ENCODE measurements at places on chromosomes 11 and 22.
A peak's percentile ranks its signal among the peaks of the same experiment; 100 is the strongest.

DNA sequence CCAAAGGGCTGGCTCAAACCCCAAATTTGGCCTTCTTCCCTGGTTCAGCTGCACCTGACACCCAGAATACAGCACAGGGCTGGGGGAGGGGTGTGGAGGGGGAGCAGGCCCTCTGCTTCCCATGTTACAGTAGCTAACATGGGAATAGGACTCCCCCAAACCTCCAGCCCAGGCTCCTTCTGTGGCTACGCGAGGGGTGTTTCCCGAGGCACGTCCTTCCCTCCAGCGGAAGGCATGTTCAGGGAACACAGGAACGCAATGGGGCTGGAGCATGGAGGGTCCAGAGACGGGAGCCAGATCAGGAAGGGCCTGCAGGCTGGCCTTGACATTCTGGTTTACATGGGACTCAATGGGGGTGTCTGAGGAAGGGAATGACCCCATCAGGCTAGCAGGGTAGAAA lies 11.8 kb upstream of the IGLL1 start:
- no peak for DNase-seq

DNA sequence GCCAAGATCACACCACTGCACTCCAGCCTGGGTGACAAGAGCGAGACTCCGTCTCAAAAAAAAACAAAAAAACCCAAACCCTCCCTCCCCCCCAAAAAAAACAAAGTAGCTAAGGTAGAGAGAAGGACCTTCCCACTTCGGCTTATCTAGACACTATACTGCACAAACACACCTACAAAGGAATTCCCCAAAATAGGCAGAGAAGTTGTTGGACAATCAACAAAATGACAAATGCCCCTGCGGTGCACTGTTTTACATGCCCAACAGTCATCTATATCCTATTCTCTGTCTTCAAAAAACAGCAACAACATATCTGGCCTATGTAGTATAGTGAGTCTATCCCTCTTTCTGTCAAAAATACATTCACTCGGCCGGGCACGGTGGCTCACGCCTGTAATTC lies 6.6 kb upstream of the DPF2 start:
- no peak for DNase-seq

- no peak for DNase-seq
These were observed 13.0 kb downstream of the MS4A3 start for GRCh38 chr11:60069450-60069849.

DNA sequence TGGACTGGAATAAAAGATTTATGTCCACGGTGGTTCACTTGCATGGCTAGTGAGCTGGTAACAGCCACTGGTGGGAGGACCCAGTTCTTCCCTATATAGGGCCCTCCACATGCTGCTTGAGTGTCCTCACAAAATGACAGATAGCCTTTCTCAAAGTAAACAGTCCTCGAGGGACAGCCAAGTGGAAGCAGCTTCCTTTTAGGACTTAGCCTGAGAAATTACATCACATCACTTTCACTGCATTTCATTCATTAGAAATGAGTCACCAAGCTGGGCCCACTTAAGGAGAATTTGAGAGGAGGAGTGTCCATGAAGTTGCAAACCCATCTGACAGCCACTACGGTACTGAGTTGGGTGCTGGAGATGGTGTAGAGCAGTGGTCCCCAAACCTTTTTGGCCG lies 7.0 kb downstream of the ISX start:
- no peak for DNase-seq

- DNase-seq: no peak
These were observed 825 bp downstream of the PTPMT1 start for GRCh38 chr11:47566149-47566698.

- DNase-seq: no peak
These were observed 736.0 kb upstream of the CCDC90B start for GRCh38 chr11:84022201-84022600.

DNA sequence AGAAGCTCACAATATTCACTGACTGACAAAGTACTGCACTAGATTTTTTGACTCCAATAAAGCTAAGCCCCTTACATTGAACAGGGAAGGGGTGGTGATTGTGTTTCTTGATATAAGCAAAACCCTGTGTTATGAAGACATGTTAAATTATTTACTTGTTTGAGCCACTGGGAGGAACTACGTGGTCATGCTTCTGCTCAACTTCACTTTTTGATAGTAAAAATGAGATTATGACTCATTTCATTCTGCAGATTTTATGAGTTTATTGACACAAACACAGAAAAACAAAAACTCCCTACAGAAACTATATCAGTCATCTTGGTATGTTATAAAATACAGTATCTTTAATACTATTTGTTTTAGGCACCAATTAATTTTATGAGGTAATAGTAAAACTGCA lies 124.7 kb downstream of the CADM1 start:
- no peak for DNase-seq

GRCh38 chr22:24592851-24593558 lies at the start of gene LRRC75B:
Gene LRRC75B (minus strand): TSS chr22:24593073. CDS start chr22:24593039, 34 bp downstream.
- no peak for DNase-seq

GRCh38 chr11:119744577-119744976 lies 15.6 kb upstream of the NECTIN1 start:
- no peak for DNase-seq

GRCh38 chr11:73243093-73243485 lies 25.0 kb downstream of the P2RY2 start:
- DNase-seq: no peak

DNA sequence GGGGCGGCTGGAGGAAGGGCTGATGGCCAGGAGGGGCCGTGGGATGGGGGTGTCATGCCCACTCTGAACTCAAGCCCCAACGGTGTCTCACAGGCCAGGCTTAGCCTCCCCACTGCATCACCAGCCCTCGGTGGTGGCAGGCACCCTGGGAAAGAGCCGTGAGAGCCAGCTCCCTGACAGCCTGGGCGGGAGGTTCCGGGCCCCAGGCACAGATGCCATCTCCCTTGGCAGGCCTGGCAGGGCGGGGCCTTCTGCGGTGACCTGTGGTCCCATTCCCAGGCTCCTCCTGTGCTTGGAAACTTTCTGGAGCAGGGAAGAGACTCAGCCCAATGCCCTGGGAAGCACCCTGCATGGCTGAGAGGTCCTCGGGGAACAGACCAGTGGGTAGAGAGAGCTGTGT lies 4.8 kb downstream of the PHLDA2 start:
- no peak for DNase-seq

GRCh38 chr11:123286761-123287160 lies 91.7 kb upstream of the CLMP start:
- DNase-seq: no peak

- DNase-seq: no peak
These were observed 43.4 kb downstream of the CCDC81 start for GRCh38 chr11:86418106-86418505.

- DNase-seq: no peak
These were observed 20.3 kb upstream of the ME3 start for GRCh38 chr11:86692746-86693145.

DNA sequence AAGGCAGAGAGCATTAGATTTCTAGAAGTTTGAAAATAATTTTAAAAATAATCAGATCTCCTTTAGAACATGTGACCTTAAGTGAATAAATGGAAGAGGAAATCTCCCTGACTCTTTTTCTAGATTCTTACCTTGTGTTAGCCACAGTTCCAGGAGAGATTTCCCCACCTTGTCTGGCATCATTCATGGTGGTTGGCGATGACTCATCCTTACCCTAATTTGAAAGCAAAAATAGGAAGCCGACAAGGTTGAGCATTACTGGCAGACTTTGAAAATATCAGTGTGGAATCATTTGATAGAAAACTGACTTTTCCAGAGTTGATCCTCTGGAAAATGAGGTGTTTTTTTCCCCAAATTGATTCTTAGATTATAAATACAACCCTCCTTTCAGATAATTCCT lies 48.1 kb downstream of the CNTN5 start:
- no peak for DNase-seq

- no peak for DNase-seq
These were observed 69.5 kb downstream of the ADM start for GRCh38 chr11:10374386-10374785.

DNA sequence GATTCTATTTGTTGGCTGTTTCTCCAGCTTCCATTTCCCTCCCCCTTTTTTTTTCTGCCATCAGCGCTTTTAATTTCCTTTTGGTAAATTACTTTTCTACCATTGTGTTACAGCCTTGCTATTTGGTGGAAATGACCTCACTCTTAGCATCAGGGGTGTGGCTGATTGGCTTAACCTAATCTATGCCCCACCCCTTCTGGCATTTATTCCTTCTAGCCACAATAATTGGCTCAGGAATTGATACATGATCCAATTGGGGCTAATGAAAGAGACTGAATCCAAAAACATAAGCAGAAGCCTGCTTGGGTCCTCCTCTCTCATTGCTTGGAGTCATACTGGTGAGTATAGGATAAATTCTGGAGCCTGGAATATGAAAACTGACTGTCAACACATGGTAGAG lies 402.4 kb upstream of the LRRC4C start:
- DNase-seq: no peak

DNA sequence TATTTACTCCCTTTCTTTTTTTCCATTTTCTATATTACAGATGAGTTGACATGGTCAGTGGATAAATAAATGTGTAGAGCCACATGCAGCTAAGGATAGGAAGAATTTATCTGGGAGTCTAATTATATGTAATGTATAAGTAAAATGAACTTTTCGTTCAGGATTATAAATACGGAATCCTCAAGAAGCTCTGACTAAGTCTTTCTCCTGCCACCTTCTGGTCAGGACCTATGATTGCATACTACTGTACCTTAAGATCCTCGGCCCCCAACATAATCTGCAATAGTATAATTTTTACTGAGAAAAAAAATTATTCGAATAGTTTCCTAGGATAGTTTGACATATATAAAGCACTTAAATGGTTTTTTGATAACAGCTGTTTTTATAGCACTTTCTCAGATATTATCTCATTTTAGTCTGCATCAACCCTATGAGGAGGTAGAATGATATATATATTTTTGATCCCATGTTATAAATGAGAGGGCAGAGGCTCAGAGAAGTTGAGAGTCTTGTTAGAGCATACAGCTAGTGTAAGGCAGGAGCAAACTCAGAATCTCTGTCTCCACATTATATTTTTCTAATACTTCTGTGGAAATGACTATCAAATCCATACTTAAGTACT lies 36.1 kb downstream of the CCDC90B start:
- DNase-seq: no peak

DNA sequence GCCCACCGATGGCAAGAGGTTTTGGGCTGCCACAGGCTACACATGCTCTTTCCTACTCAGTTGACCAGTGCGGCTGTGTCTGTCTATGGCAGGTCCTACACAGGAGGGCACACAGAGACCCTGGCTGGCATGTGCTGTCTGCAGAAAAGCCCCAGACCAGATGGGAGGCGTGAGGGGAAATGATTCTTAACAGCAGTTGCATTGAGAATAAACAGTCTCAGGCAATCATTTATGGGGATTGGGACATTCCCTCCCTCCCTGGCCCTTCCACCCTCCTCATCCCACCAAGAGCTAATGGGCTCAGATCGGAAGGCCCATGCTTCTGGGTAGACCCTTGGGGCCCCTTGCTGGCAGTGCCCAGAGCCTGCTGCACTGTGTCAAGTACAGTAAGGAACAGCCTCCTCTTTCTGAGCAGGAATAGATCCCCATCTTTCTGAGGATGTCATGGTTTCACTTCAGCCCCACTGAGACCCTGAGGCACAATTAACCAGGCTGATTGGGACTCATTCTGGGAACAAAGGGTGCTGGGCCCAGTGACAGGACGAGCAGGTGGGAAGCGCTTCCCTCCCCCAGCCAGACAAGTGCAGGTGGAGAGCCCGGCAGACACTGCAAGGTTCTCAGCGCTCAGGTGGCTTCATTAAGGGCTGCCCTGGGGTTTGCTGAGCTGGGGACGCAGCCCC lies 28.3 kb downstream of the TSPAN18 start:
- no peak for DNase-seq

- no peak for DNase-seq
These were observed 95.6 kb downstream of the YAP1 start for GRCh38 chr11:102205805-102206204.

GRCh38 chr11:122743949-122744348 lies 88.4 kb downstream of the UBASH3B start:
- peak; percentile 67 for DNase-seq

- DNase-seq: no peak
These were observed 15.3 kb upstream of the ZBTB16 start for GRCh38 chr11:114044042-114044871.

GRCh38 chr11:68041617-68042218 lies 2.9 kb downstream of the TCIRG1 start:
- DNase-seq: no peak

- no peak for DNase-seq
These were observed 54.6 kb upstream of the TREH start for GRCh38 chr11:118734031-118734430.

DNA sequence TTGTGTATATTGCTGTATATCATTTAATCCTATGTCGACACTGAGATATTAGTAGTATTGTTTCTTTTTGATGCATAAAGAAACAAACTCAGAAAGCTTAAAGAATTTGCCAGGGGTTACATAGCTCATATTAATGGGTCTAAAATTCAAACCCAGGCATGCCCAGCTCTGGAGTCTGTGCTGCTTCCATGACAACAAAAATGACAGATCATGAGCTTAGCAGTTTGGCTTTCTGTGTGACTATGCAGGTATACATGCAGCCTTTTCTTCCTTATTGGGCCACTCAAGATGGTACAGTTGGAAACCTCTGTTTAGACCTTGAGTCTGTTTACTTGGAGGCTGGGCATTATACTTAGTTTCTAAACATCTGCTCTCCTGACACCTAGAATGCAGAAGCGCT lies 220.5 kb upstream of the TENM4 start:
- no peak for DNase-seq

DNA sequence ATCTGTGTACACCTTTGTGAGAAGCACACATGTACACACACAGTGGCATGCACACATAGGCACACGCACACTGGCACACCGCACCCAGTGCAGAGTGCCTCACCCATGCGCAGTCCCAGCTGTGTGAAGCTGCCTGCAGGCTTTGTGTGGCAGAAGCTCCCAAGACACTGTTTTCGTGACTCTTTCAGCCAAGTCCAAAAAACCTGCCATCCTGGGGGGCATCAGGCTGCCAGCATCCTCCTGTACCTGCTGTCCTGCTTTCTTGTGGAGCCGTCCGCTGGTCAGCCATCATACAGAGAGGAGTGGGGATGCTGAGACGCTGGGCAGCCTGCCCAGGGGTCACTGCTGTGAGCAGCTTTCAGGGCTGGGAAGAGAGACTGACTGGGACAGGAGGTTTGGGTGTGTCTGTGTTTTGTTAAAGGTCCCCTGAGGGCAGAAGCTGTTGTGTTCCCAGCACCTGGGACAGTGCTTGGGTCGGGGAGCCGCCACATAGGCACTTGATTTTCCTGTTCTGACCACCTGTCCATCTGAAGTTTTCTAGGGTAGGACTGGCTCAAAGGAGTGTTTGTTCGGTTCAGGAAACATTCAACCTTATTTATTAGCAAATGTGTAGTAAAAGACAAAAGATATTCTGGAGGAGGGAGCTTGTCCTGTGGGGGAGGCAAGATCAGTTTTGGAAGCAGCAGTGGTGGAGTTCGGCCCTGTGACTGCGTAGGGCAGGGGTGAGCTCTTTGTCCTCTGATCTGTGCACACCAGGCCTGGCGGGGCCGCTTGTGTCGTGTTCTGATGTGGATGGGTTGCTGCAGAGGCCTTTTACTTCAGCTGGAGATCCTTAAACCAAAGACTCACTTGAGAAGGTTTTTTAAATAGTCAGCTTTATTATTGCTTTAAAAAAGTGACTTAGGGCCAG lies 29.7 kb downstream of the AP2A2 start:
- DNase-seq: no peak

GRCh38 chr22:44289414-44290171 lies 23.2 kb downstream of the SHISAL1 start:
- no peak for DNase-seq

All from stimulated activated CD8-positive, alpha-beta memory T cell treated with anti-CD3 and anti-CD28 coated beads, Interleukin-4, amount 100 ng/mL, for 1 hour (primary cell).